Coronary artery (tissue), 2 donors: ENCODE measurements at places on chromosomes 4 and X.

- no peak for DNase-seq
These were observed 287.3 kb upstream of the CLNK start for GRCh38 chr4:10971800-10972401.

DNA sequence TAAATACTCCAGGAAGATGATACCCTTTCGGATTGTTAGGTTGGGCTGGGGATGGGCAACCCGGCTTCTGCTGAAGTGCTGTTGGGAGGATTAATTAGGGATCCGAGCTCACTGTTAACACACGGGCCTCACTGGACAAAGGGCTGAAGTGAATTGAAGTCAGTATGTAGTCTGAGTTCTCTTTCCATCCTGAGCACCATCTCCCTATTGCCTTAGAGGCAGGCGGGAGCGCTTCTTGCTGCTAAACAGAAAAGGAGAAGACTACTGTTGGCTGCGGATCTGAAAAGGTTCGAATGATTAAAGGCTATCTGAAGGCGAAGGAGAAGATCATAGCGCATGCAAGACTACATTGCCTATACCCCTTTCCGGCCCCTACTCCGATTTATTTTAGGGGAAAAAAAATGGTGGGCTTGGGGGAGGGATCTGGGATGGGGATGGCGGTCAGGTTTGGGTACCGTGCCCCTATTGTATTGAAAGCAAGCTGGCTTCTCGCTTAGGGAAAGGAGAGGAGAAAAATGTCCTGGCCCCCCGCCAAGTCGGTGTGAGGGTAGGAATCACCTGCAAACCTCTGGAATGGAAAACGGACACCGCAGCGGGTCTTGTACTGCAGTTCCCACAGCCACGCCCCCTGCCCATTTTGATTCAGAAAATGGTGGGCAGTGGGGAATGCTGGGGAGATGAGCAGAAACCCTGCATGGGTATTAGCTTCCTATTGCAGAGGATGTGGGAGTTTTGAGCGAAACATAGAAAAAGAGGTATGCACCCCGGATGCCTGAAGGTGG lies 22.3 kb downstream of the MORF4L2 start:
- DNase-seq, result no peak

GRCh38 chrX:70398899-70399298 lies 24.2 kb upstream of the GDPD2 start:
- no peak for DNase-seq

DNA sequence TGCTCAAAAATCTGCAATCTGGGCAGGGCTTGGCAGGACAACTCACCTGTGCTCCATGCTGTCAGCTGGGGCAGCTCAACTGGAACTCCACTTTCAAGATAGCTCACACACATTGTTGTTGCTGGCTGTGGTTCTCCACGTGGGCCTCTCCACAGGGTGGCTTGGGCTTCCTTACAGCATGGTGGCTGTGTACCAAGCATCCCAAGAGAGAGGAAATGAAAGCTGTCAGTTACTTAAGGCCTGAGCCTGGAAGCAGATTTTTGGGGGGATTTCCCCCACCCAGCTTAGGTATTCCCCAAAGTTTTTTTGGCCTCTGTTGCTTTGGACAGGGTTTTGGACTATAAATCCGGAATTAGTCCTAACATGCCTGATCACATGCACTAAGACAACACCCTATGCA lies 81.0 kb downstream of the BCOR start:
- DNase-seq, result no peak

DNA sequence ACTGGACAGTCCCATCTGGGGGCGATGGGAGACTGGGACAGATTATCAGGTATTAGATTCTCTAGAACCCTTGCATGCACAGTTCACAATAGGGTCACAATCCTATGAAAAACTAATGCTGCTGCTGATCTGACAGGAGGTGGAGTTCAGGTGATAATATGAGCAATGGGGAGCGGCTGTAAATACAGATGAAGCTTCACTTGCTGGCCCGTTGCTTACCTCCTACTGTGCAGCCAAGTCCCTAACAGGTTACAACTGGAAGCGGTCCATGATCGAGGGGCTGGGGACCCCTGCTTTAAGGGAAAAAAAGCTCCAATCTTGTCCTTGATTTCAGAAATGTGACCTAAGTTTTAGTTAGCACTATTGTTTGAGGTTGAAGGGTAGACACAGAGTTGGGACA lies 175.2 kb downstream of the ZNF330 start:
- DNase-seq, result no peak
